ENCODE measurements at places on chromosomes 3 and 15. TPM values are rescaled to one million over a fixed set of nuclear protein-coding genes. Genes with fewer than 3 reads are reported as not detected.

- no peak for DNase-seq
These were observed 31.9 kb downstream of the TNIK start for GRCh38 chr3:171428321-171428787.

Gene SEMA3B
- 40.1 TPM for polyA plus RNA-seq

Gene ALDH1A2
- 22.4 TPM for polyA plus RNA-seq

DNA sequence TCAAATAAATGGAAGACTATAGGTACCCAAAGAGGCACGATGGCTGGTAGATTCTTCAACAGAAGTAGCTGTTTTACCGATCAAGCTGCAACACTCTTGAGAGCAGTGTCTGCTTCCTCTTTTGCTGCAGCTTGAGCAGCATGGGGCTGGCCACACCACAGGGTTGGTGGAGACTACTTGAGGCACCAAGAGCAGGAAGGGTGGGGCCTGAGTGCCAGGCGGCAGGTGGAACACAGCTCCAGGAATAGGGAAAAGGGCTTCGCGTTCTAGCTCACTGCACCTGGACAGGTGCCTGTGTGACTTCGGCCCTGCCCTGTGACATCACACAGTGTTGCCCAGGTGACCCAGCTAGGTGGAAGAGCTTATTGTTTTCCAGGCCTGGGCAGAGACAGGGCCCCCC, at the start of gene CCDC33:
Gene CCDC33, plus strand, starts transcription at position 365 of the 400 bp plus-strand sequence. CDS start 394 bp downstream, outside the sequence.
- DNase-seq: no peak

GRCh38 chr15:65903296-65904073, 34.2 kb downstream of the RAB11A start:
- no peak for DNase-seq
